Tongue (tissue), 3 donors: ENCODE measurements at places on chromosomes 12 and 14. TPM values are rescaled to one million over a fixed set of nuclear protein-coding genes. Genes with fewer than 3 reads are reported as not detected.
A peak's percentile ranks its signal among the peaks of the same experiment; 100 is the strongest.

- no peak for DNase-seq
These were observed 28.0 kb downstream of the CEP290 start for GRCh38 chr12:88113871-88114270.

DNA sequence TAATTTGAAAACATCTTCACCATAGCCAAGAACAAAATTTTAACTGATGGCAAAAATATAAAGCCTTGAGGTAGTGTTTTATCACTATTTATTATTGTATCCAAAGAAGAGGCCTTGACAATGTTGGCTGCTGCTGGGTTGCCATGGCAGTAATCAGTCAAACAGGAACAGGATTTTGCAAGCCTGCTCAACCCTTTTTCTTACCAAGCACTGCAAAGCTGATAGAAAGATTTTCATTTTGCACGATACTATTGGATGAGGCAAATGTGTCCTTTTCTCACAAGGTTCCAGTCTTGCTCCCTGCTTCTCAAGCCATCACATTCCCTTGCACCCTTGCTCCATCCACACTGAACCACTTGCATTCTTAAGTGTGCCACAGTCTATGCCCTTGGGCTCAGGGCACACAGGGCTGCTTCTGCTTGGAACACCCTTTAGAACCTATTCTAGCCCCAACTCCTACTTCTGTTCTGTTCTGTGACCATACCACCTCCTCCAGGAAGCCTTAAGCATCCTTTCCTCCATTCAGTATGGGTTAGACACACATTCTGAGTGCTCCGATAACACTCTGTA lies 76.5 kb upstream of the AMIGO2 start:
- DNase-seq = no peak

- no peak for DNase-seq
These were observed 710 bp downstream of the KRT76 start for GRCh38 chr12:52776435-52776834.

- DNase-seq = no peak
These were observed 120.8 kb downstream of the GLT1D1 start for GRCh38 chr12:128973883-128974681.

DNA sequence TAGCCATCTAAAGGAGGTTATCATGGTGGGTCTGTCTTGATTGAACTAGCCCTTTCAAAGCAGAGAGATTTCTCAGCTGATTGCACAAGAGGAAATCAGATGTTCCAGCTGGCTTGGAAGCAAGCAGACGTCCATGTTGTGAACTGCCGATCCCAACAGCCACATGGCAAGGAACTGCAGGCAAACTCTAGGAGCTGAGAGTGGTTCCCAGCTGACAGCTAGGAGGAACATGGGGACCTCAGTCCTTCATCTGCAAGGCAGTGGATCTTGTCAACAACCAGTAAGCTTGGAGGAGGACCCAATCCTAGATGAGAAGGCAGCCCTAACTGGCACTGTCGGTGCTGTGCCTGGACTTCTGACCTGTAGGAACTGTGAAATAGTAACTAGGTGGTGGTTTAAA lies 7.7 kb downstream of the ACVR1B start:
- DNase-seq = no peak

- DNase-seq = no peak
These were observed 75.4 kb downstream of the GRIP1 start for GRCh38 chr12:66603461-66603860.

- DNase-seq = peak; percentile 79
These were observed 747 bp upstream of the DACT1 start for GRCh38 chr14:58637040-58637390.

DNA sequence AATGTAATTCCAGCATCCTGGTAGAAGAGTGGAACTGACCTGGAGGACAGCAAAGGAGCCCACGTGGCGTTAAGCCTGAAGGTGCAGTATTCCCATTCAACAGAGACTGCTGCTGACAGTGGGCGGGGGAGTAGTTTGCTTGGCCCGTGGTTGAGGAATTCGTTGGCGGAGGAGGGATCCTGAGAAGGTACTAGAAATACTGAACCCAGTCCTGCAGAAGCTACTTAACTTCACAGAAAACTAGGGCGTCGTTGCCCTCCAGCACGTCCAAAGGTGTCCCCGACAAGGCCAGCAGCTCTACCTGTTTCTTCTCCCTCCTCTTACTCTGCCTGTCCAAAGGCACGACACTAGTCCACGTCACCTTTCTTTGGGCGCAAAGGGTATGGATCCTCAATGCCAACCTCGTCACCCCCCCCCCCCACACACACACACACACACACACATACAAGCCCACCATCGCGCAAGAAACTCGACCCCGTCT lies 303 bp downstream of the PUS7L start:
- no peak for DNase-seq

Gene CEBPE
- total RNA-seq = not detected

Gene E2F7
- 7.1 TPM for total RNA-seq

Gene WDHD1
- total RNA-seq = 13.3 TPM

Gene KLRG1
- total RNA-seq = 8.0 TPM
